ENCODE measurements at places on chromosomes 5 and 9. TPM values are rescaled to one million over a fixed set of nuclear protein-coding genes. Genes with fewer than 3 reads are reported as not detected.

LECT2 gene
- total RNA-seq = not detected

RASGEF1C gene
- not detected for total RNA-seq

LCN1 gene
- not detected for total RNA-seq

PCDH12 gene
- total RNA-seq = 67.3 TPM

ARHGAP26 gene
- 14.0 TPM for total RNA-seq

SPATA31D3 gene
- not detected for total RNA-seq

CDKN2B gene
- 49.7 TPM for total RNA-seq

IL5 gene
- not detected for total RNA-seq

POU5F2 gene
- total RNA-seq = 2.7 TPM

PLPP6 gene
- 6.1 TPM for total RNA-seq

OMD gene
- total RNA-seq = not detected

WNK2 gene
- 0.06 TPM for total RNA-seq

MEGF10 gene
- total RNA-seq = 15.5 TPM

PHF24 gene
- 0.06 TPM for total RNA-seq

TCF7 gene
- 1.3 TPM for total RNA-seq

BAAT gene
- not detected for total RNA-seq

PLCXD3 gene
- not detected for total RNA-seq

F12 gene
- 4.3 TPM for total RNA-seq

GLT6D1 gene
- not detected for total RNA-seq

FOXD4L6 gene
- not detected for total RNA-seq

DNAH5 gene
- 2.0 TPM for total RNA-seq

PCDHA2 gene
- total RNA-seq = not detected

PCDHGA4 gene
- 9.2 TPM for total RNA-seq

CNTNAP3 gene
- total RNA-seq = 10.9 TPM
